HEK293T (cell line): ENCODE measurements at places on chromosomes 3 and 15.

GRCh38 chr15:80588801-80589200 is 106.3 kb upstream of the ABHD17C start:
- DNase-seq, result no peak

DNA sequence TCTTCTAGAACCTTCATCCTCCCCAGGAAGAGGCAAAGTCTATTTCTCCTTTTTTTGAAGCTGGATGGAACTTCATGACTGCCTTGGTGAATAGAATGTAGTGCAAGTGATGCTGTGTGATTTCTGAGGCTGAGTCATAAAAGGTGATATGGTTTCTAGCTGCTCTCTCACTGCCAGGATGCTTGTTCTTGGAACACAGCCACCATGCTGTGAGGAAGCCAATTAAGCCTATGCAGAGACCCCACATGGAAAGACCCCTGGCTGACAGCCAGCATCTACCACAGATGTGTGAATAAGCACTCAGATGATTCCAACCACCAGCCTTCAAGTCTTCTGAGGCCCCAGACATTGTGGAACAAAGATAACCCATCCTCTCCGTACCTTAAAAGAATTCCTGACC is 57.0 kb downstream of the ISL2 start:
- DNase-seq, result no peak

DNA sequence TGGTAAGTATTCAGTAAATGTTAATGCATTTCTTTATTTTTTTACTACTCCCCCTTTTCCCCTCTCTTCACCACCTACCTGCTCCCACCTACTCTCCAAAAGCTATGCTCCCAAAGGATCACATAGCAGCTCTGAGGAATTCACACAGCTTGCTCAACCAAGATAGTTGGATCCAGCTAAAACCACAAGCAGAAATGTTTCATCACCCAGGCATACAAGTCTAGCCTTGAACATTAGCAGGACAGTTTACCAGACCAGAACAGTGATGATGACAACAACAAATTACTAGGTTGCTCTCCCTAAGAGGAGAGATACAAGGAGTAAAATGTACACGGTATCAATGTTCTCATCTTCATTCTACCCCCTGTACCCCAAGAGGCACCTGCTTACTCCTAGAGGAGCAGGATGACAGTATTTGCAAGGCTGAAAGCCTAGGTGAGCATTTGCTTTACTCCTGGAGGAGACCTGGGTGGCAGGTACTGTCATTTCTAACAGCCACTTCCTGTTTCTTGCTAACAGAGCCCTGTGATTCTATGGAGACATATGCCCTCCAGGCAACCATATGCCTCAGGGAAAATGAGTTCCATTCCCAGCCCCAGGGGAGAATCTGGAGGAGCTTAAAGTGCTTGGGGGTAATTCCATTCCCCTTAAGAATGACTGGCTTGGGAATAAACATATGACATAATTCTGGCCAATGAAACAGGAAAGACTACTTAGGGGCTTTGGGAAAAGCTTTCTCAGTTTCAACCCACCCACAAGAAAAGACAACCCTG is 237.5 kb downstream of the NTRK3 start:
- DNase-seq, result no peak

GRCh38 chr3:64685331-64685799 is 2.4 kb downstream of the ADAMTS9 start:
- peak; percentile 9 for DNase-seq

DNA sequence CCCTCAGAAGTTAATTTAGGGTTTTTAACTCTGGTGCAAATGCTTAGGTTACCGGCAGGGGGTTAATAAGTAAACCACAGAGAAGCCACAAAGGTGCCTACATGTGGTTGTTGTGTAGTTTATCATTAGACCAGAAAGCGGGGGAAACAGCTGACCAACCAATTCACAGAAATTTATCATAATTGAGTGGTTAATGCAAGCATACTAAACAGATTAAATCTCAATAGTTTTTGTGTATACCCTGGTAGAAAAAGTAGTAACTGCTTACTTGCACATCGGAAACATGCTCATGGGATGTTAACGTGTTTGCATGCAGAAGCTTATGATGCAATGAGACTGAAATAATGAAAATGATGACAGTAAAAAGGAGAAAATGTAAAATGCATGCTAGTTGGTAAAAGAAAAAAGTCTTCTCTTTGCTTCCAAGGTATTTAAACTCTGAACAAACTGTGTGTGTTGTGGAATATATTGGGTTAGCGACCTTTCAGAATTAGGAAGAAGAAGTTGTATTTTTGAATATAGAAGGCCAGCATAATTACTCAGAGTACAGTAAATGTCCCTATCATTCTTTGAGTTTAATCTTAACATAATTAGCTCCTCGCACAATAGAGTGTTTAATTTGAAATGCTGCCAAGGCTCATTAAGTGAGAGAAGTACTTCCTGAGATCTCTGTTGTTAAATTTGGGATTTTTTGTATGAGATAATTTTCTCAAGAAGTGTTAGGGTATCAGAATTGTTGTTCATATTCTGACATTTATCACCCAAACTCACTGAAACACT is 316.2 kb downstream of the PTPRG start:
- peak; percentile 21 for DNase-seq

DNA sequence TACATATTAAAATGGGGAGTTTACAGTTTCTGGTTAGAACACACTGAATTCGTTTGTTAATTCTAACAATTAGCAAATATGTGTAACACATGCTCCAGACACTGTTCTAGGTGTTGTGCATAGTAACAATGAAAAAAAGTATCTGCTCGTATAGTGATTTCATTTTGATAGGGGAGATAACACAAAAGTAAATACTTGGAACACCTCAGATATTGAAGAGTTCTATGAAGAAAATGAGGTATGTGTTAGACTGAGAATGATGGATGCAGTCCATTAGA is 6.8 kb upstream of the TMF1 start:
- DNase-seq, result no peak

DNA sequence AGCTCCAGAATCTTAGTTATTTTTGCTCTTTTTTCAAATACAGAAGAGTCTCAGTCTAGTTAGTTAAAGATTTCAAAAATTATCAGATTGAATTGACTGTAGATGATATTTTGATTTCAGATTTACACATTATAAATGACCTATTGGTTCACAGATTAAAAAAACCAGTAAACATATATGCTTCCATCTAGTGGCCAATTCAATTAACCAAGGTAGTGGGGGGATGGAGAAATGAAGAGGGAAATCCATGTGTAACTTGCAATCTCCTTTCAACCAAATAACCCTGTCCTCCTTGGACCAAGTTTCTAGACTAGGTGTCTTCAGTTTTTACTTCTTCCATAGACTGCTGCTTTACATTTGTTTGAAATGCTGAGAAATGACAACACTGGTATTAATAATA is 789.8 kb downstream of the ROBO1 start:
- no peak for DNase-seq

DNA sequence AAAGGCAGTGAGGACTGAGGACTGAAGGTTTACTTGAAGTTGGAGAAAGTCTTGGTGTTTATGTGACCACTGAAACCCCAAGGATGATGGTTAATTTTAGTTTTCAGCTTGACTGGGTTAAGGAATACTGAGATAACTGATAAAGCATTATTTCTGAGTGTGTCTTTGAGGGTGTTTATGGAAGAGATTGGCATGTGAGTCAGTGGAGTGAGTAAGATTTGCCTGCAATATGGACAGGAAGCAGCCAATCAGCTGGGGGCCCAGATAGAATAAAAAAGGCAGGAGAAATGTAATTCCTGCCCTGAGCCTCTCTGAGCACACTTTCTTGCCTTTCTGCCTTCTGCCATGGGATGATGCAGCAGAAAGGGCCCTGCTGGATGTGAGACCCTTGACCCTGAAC is 92.4 kb downstream of the KBTBD8 start:
- no peak for DNase-seq

GRCh38 chr3:147493666-147494065 is 84.5 kb downstream of the ZIC1 start:
- DNase-seq, result no peak

GRCh38 chr3:125220183-125220582 is 7.6 kb upstream of the SLC12A8 start:
- no peak for DNase-seq

DNA sequence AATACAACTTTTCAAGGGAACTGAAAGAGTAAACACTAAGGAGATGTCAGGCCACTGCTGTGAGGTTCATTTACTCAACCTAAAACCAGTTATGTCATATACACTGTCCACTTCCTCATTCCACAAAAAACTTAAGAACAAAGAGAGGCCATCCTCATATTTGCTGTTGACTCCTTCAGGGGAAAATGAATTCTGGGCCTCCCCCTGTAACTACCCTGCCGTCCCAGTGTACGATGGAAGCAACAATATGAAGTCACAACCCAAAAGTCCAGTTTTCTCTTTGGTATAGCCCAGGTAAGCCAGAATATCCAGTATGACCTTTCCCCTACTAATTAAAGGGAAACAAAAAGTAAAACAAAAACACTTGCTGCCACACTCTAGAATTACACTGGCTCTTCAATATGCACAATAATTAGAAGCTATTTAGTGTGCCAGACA is 16.2 kb downstream of the CEP152 start:
- no peak for DNase-seq
